ENCODE measurements at places on chromosomes 1 and 21.

- ATAC-seq, result no peak
These were observed 206.9 kb upstream of the FMN2 start for GRCh38 chr1:239884796-239885195.

DNA sequence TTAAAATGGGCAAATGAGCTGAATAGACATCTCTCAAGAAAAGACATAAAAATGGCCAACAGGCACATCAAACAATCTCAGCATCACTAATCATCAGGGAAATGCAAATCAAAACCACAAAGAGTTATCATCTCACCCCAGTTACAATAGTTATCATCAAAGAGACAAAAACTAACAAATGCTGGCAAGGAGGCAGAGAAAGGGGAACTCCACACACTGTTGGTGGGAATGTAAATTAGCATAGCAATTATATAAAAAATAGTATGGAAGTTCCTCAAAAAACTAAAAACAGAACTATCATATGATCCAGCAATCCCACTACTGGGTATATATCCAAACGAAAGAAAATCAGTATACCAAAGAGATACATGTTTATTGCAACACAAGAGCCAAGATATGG lies 68.7 kb downstream of the DENND1B start:
- no peak for ATAC-seq

- no peak for ATAC-seq
These were observed 40.1 kb upstream of the TMPRSS15 start for GRCh38 chr21:18443701-18444100.

DNA sequence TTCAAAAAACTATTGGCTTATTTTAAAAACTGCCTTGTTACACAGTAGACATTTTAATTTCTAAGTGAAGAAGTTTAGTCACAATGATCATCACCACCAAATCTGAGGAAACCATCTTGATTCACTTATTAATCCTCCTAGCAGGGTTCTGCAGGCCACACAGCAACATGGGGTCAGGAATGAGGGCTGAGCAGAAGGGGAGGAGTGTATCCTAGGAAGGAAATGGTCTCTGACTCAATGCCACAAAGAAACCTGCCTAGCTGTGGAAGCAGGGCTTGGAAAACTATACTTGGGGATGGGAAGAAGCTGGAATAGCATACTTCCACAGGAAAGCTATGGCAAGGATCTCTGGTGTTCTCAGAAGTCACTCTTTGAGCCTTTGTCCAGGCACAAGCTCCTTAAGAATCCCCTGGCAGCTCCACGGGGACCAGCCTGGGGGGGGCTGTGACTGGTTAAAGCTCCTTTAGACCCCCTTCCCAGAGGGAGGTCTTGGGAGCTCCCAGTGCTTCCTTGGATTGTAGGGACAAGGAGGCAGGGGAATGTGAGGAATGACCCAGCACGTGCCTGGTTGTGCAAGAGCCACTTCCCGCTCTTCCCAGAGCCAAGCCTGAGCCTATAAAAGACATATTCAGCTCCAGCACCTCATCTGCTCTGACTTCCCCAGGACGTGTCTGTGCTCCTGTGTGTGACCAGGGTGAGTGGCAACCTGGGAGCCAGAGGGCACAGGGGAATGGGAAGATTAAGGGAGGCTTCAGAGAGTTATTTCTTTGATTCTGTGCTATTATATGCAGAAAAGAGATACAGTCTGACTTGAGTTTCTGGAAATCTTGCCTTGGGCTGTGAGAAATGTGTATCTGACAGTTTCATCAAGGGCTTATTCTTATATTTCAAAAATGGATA lies at the start of gene LCE2A:
TSS of gene LCE2A (plus strand) at position 645 of the 900 bp plus-strand sequence. CDS start 557 bp downstream, outside the sequence.
- ATAC-seq, result no peak

- ATAC-seq, result no peak
These were observed 22.8 kb downstream of the SLC9C2 start for GRCh38 chr1:173580071-173580470.

- ATAC-seq, result no peak
These were observed 54.8 kb upstream of the KRTAP19-8 start for GRCh38 chr21:31092832-31093625.

DNA sequence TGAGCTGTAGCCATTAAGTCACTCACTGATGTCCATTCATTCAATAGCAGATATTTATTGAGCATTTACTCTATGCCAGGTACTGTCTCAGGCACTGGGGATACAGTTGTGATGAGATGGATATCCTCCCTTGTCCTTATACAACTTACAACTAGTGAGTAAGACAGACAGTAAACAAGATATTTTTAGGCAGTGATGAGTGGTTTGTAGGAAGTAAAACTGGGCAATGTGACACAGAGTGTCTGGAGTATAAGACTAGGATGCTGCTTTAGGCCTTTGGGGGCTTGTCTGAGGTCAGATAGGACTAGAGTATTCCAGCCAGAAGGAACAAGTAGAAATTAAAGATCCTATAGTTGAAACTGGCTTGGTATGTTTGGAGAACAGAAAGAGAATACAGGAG lies 41.4 kb downstream of the NOS1AP start:
- no peak for ATAC-seq

- peak; percentile 43 for ATAC-seq
These were observed 857 bp downstream of the GPX7 start for GRCh38 chr1:52602856-52603600.

DNA sequence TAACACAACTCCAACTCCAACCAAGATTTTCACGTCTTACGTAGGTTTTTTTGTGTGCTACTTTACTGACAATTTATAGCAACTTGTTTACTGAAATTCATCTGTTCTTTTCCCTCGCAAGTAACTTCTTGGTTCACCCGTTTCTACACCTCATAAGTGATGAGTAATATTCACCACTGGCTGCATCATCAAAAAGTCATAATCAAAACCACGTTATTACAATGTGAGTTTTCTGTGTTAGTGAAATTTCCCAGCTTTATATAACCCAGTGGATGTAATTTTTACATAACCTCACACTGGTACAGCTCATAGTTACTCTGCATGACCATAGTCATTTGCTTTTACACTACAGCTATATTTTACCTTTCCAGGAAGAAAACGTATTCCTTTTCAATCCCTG lies 401.1 kb upstream of the LYPLAL1 start:
- no peak for ATAC-seq

DNA sequence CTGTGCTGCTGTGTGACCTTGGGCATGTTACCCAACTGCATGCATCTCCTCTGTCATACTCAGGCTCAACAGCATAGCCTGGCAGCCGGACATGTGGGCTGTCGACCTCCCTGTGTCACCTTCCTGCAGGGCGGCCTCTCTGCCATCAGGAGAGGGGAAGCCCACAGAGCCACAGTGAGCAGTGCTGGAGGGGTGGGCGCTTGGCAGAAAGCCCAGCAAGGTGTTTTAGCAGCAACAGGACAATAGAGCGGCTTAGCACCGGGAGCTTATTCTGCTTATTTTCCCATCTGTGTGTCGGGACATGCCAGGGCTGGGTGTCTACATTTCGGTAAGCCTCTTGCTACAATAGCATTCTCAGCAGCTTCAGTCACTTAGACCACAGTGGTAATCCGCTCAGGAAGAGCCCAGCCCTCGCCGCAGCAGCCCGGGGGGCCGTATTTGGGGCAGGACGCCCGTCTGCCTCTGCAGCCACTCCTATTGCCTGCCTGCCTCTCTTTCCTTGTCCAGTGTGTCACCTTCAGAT lies 22.8 kb upstream of the CDK18 start:
- ATAC-seq, result no peak

GRCh38 chr1:47684964-47685762 lies 247.3 kb downstream of the FOXD2 start:
- ATAC-seq, result no peak

- peak; percentile 55 for ATAC-seq
These were observed 191.8 kb upstream of the RAB4A start for GRCh38 chr1:229079016-229079595.

DNA sequence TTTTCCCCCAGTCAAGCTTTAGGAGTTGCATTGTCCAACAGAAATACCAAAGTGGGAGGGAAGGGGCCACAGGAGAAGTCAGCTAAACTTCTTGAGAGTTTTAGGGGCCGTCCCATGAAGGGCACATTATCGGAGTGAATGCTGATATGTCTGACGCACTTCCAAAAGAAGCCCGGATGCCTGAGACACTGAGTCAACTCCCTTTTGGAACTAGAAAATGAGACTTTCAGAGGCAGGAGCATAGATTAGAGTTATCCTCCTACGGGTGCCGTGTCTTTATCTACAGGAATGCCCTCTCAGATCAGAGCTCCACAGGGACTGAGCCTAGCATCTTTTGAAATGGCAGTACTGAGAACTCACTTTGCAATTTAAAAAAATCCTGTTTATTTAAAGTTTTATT lies 13.1 kb downstream of the ACTN2 start:
- no peak for ATAC-seq

DNA sequence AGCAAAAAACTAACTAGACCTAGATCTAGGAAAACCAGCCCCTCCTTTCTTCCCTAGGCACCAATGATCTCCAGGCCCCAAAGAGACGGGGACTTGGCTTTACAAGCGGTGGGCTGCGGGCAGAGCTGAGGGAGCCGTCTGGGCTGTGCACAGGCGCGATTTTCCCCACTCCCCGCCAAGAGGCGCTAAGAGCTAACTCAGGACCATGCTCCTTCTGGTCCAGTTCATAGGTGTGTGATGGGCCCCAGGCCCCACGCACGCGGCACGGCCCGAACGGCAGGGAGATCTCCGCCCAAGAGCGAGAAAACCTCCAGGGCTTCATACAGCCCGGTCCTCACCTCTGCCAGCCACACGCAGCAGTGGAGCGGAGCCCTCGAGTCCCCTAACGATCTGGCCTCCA lies 7.5 kb upstream of the GPR153 start:
- no peak for ATAC-seq

DNA sequence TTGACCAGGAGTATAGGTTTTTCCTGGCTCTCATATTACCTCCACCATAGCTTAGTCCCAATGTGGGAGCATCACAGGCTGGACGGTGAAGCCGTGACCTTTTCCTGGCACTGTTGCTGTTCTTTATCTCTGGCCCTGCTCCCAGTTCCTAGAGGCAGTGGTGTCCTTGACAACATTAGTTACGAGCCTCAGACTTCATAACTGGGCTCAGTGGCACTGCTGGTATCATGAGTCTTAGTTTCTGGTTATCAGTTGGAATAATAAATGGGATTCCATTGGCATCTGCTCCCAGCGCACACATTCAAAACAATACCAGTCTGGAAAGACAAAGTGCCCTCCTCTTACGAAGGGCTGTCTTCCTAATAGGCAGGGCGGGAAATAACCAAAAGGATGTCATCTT lies 8.0 kb downstream of the RNPEP start:
- ATAC-seq, result no peak

DNA sequence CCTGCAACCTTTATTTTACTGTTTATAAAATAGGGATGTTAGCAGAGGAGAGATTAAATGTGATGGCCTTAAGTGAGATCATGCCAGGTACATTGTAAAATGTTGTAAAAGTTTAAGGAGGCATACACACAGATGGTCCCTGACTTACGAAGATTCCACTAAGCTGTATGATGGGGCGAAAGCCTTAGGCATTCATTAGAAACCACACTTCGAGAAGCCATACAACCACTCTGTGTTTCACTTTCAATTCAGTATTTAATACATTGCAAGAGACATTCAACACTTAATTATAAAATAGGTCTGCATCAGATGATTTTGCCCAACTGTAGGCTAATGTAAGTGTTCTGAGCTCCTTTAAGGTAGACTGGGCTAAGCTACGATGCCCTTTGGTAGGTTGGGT lies 3.7 kb downstream of the SMPDL3B start:
- no peak for ATAC-seq

- no peak for ATAC-seq
These were observed 349.6 kb downstream of the PTBP2 start for GRCh38 chr1:97071173-97071572.

GRCh38 chr1:28395181-28395580 lies 25.6 kb downstream of the PHACTR4 start:
- ATAC-seq, result peak; percentile 12

- no peak for ATAC-seq
These were observed 151.7 kb downstream of the PLA2G4A start for GRCh38 chr1:186980400-186980799.

- peak; percentile 79 for ATAC-seq
These were observed 38.2 kb downstream of the MATN1 start for GRCh38 chr1:30684881-30685795.

DNA sequence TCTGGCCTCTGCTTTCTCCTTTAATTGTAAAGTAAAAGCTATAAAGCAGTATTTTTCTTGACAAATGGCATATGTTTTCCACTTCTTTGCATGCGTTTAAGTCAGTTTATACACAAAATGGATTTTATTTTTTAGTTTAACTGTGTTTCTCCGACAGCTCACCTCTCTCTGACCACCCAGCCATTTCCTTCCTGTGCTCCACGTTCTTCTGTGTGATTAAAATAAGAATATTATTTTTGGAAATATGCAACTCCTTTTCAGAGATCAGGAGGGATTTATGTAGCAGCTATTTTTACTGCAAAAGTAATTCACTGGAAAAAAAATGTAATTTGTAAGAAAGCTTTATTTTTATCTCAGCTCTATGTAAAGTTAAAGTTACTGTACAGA lies 18.0 kb downstream of the ETS2 start:
- no peak for ATAC-seq

DNA sequence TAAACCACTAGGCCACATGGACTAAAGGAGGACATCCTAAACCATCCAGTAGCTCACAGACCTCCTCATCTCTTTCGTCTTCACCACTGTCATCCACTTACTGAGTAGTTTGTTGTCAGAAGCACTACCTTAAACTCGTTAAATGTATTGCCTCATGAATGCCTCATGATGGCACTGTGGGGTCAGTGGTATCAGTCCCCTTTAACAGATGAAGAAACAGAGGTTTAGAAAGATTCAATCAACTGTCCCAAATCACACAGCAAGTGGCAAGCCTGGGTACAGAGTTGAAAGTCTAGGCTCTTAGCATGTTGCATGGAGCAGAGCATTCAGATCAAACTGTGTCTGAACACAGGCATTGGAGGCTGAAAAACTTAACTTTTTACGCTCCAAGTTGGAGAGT lies 183.6 kb upstream of the KIAA0040 start:
- no peak for ATAC-seq

GRCh38 chr1:172742599-172743500 lies 83.9 kb downstream of the FASLG start:
- ATAC-seq, result no peak

- no peak for ATAC-seq
These were observed 14.0 kb downstream of the TRIM62 start for GRCh38 chr1:33167650-33168447.
